Stimulated activated CD4-positive, alpha-beta T cell treated with anti-CD3 and anti-CD28 coated beads, Interleukin-4, amount 100 ng/mL, for 48 hours (primary cell): ENCODE measurements at places on chromosomes 11 and 22.

DNA sequence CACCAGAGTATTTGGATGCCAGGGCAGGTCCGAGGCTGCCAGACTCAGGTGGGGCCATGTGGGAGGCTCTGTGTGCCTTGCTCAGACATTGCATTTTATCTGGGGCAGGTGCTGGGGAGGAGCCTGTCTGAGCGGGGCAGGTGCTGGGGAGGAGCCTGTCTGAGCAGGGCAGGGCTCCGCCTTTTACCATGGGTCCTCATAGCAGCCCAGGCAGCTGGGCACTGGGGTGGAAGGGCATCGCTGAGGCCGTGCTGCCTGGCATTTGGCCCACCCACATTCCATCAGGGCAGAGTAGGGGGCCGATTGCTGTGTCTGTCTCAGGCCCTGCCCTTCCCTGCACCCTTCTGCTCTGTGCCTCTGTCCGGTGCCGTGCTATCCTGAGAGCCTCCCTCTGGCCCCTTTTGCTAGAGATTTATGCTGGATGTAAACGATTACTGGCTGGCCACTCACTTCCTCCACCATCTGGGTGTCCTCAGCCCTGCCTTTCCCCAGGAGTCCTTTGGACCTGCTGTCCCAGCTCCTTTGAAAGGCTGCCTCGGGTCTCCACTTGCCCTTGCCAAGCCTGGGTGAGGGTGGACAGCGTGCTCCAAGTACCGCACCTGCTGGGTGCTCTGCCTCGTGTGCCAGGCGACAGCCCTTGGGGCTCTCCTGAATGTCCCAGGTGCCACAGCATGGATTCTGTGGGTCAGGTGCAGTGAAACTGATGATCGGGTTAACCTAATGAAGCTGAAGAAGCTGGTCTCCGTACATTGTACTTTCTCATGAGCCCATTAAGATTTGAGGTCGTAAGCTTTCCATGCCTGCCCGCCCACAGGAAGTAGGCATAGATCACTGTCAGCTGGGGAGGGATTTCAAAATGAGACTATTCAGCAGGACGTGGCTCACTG is 281.6 kb downstream of the TBC1D22A start:
- DNase-seq = no peak

DNA sequence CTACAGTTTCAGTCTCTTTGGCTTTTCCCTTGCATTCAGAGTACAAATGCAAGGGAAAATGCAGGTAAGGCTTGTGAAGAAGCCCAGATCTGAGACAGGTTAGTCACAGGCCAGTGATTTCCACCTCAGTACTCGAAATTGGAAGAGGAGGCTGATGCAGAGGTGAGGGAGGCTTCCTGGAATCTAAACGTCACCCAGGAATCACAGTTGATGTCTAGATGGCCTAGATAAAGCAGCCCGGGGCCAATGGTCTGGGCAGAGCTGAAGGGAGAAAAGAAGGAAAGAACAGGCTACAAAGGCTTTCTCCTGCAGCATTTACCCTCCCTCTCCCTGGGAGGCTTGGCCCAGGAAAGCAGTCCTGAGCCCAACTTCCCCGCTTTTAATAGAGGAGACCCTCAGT is 8.5 kb downstream of the TRIM6 start:
- DNase-seq = no peak

DNA sequence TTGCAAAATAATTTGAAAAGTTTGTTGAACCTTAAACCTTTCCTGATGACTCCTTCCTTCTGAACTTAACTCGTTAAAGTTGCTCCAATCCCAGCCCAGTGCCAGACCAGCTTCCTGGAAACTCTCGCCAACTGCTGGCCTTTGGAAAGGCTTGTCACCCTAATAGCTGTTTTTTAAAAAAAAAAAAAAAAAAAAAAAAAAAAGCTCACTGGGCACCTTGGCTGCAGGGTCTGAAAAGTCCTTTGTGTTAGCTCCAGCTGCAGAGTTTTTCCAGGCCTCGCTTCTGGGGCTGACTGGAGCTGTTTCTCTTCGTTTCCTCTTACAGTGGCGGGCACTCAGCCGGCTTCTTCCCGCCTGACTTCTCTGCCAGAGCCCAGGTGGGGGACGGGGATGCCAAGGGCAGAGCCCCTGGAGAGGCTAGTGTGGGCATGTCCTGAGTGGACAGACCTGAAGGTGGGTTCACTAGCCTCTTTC is 25.1 kb downstream of the KCNQ1OT1 start:
- DNase-seq = no peak

- no peak for DNase-seq
Observed at GRCh38 chr11:69637941-69638871, 2.8 kb upstream of the CCND1 start.
